Dermis blood vessel endothelial cell (primary cell): ENCODE measurements at places on chromosomes 4 and X. TPM values are rescaled to one million over a fixed set of nuclear protein-coding genes. Genes with fewer than 3 reads are reported as not detected.

- no peak for DNase-seq
Observed at GRCh38 chr4:26484032-26484515, 6.2 kb downstream of the CCKAR start.

DNA sequence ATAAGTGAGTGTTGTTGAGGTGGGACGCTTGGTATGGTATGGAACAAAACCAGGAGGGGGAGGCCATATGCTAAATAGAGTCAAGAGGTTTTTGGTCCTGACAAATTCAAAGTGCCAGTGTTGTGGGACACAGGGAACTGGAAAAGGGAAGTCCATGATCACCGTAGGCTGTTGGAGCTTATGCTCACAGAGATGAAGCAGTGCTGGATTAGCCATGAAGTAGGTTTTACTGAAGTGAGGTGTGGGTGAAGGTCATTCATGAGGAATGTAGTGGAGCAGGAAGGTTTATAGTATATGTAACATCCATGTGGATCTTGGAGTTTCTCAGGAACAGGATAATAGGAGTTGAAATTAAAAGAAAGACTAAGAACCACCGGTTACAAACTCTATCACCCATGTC, 256.1 kb upstream of the PITX2 start:
- no peak for DNase-seq

DNA sequence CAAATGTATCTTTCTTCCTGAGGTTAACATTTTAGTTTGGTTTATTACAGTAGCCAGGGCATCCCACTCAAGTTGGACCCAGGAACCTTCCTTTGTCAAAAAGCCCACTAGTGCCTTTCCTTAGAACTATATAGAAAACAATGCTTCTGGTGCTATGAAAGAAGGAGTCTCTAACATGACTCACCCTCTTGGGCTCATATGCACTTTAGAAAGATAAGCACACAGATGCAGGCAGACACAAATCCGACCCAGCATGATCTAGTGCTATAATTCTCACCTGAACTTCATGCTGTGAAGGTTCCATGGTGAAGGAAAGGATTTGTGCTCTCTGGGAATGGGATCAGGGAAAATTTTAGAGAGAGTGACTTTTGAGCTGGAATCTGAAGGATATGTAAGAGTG, 289.4 kb downstream of the ANKRD50 start:
- peak; percentile 64 for DNase-seq

- no peak for DNase-seq
Observed at GRCh38 chr4:8322794-8323704, 53.5 kb downstream of the HTRA3 start.

DNA sequence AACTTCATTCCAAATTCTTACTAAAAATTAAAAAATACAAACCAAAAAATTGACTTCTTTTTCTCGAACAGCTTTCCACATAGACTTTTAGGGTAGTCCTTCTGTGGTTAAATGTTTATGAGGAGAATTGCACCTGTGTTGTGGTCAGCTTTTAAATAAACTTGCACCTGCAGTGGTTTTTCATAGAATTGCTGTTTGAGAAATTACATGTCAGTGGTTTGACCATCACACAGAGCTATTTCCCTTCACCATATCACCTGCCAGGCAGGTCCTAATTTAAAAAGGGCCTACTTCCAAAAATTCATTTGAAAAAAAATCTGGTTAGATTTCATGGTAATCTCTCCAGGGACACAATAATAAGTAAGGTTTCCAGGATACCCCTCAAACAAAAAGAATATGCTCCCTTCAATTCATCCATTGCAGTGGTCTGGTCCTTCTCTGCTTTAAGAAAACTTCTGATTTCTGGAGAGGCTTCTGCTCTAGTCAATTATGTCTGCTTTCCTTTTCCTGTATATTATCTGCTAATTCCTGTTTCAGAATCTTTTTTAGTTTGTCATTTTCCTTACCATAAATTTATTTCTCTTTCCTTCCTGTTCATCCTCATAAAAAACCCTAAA, 9.8 kb upstream of the UTP3 start:
- DNase-seq, result no peak

GRCh38 chr4:7510066-7510465, 75.3 kb upstream of the PSAPL1 start:
- no peak for DNase-seq

DNA sequence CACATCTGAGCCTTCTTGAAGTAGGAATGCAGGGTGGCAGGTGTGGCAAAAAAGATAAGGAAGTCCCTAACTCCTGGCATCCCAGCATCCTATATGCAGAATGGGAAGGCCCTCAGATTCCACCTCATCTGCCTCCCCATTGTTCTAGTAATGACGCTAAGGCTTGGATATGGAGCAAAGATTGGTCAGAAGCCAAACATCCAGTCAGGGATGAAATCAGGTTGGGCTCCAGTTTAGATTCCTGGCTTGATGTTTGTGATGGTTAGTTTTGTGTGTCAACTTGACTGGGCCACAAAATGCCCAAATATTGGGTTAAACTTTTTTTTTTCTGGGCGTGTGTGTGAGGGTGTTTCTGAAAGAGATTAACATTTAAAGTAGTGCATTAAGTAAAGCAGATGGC, 39.6 kb upstream of the MAGEA4 start:
- peak; percentile 27 for DNase-seq

The NPY1R gene
- total RNA-seq, result 0.09 and 0.34 TPM in 2 replicates

The ADGRL3 gene
- total RNA-seq, result under 0.01 and 0.05 TPM in 2 replicates
